ENCODE measurements at places on chromosomes 2 and 18.

GRCh38 chr18:57057890-57058289 lies 89.0 kb upstream of the BOD1L2 start:
- no peak for DNase-seq

DNA sequence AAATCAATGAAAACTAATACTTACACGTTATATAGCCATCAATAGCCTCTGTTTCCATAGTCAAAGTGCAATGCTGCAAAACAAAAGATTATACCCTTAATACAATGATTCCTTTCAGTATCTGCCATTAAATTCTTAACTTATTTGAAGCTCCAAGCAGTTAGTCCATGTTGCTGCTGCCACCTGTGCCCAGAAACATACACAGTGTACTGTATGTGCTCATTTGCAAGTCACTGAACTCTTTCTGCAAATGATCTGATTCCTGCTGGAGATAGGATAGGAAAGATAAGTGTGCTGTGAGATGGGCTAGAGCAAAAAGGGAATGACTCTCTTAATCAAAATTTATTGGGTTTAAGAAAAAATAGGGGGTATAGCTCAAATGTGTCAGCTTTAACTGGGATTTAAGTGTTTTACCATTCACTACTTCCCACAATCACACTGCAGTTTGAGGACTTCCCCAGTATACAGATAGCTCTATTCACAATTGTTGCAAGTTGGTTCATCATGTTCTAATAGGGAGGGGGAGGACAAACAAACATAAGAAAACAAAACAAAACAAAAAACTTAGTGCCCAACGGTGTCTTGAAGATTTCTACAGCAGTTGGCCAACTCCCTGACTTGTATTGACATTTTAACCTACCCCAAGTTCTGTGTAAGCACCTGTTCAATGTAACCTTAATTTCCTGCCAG lies 2.7 kb downstream of the IKZF2 start:
- no peak for DNase-seq

GRCh38 chr2:162369551-162369950 lies 25.6 kb downstream of the GCA start:
- DNase-seq: no peak

- DNase-seq: no peak
These were observed 621.2 kb upstream of the ACVR2A start for GRCh38 chr2:147223553-147224060.

DNA sequence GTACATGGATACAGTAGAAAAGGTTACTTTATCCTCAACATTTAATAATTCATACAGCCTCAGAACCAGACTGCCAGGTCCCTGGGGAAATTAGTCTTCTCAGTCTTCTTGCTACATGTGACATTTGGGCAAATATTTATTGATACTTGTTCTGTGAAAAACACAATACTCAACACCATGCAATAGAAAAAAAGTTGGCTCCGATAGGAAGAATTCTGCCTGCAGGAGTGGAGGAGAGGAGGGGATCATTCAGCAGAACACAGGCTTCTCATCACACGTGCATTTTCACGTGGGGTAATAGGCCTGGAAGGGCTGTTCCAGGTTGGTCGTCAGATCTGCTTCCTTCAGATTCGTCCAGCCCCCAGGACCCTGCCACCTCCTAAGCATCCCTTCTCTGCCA lies 58.4 kb upstream of the ACKR3 start:
- no peak for DNase-seq

- no peak for DNase-seq
These were observed 75.0 kb upstream of the HAAO start for GRCh38 chr2:42867093-42868065.

DNA sequence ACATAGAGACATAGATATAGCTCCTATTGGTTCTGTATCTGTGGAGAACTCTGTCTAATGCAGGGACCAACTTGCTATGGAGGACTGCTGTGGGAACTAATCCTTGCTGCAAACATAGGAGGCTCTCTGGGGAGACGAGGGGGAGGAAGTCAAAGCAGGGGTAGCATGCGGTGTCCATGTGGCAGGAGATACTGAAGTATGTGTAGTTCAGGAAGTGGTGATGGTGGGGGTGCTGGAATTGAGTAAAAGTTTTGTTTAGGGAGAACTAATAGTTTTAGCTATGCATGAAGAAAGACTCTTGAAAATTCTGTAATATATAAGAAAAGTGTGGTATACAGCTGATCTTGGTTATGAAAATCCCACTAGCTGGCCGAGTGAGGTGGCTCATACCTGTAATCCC lies 62.0 kb downstream of the ANKRD44 start:
- no peak for DNase-seq

DNA sequence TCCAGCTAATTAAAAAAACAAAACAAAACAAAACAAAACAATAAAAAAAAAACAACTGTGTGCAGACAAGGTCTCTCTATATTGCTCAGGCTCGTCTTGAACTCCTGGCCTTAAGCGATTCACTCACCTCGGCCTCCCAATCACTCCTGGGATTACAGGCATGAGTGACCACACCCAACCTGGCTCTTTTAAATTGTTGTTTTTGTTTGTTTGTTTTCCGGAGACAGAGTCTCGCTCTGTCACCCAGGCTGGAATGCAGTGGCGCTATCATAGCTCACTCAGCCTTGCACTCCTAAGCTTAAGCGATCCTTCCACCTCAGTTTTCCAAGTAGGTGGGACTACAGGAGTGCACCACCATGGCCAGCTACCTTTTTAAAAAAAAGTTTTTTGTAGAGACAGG lies 201.6 kb downstream of the EN1 start:
- DNase-seq: no peak

DNA sequence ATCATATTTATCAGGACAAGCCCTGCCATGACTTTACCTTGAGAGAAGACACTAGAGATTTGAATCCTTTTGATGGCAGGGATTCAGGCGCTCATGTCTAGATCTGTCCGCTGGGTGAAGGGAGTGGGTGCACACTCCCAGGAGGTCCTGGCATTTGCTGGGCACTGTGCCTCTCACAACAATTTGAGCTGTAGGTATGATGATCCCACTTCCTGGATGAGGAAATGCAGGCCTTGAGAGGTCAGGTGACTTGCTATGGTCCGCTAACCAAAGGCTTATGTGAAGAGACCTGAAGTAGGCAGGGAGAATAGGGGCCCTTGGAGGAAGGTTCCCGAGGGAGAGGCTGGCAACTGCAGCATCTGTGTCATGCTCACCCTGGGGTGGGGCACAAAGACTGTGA lies 206.1 kb downstream of the HAUS1 start:
- no peak for DNase-seq

DNA sequence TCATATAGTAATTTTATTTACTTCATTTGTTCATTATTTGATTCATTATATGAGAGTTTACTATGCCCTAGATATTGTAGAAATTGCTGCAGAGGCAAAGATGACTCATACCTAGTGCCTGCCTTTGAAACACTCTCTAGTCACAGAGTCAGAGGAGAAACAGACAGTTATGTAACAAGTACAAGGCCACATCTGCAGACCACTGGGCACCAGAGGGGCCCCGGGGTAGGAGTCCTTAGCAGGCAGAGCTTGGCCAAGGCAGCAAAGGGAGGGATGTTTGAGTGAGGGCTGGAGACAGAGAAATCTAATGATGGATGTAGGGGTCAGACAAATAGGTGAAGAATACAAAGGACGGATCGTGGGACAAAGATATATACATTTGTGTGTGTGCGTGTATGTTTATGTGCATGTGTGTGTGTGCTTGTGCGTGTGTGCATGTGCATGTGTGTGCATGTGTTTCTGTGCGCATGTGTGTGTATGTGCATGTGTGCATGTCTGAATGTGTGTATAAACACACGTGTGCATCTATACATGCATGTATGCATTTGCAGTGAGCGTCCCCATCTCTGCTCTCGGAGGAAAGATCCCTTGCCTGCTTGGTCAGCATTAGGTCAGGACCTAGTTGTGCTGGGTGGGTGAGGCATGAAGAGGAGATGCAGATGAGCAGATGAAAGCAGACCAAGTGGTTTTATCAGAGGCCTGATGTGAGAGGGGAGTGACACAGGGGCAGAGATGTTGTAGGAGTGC lies 170.6 kb upstream of the MYT1L start:
- no peak for DNase-seq

- no peak for DNase-seq
These were observed 48.7 kb upstream of the KIDINS220 start for GRCh38 chr2:8886202-8886518.

DNA sequence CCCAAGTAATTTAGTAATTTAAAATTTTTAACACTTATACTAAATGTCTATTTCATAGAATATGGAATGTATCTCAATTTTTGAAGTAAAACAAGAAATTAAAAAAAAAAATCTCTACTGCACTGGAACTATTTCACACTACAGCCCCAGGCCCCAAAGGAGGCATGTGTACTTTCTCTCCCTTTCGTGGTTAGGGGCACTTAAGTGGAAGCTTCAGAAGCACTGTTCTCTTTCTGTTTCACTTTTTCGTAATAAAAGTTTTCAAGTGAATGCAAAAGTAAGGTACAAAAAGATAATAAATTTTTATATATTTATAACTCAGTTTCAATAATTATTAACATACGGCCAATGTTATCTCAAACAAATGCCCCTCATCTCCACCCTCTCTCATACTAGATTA lies 123.8 kb upstream of the STON1 start:
- DNase-seq: no peak

GRCh38 chr2:30707304-30707903 lies 99.8 kb downstream of the CAPN13 start:
- DNase-seq: no peak

- DNase-seq: no peak
These were observed 262.1 kb downstream of the GALNT13 start for GRCh38 chr2:154133823-154134222.

DNA sequence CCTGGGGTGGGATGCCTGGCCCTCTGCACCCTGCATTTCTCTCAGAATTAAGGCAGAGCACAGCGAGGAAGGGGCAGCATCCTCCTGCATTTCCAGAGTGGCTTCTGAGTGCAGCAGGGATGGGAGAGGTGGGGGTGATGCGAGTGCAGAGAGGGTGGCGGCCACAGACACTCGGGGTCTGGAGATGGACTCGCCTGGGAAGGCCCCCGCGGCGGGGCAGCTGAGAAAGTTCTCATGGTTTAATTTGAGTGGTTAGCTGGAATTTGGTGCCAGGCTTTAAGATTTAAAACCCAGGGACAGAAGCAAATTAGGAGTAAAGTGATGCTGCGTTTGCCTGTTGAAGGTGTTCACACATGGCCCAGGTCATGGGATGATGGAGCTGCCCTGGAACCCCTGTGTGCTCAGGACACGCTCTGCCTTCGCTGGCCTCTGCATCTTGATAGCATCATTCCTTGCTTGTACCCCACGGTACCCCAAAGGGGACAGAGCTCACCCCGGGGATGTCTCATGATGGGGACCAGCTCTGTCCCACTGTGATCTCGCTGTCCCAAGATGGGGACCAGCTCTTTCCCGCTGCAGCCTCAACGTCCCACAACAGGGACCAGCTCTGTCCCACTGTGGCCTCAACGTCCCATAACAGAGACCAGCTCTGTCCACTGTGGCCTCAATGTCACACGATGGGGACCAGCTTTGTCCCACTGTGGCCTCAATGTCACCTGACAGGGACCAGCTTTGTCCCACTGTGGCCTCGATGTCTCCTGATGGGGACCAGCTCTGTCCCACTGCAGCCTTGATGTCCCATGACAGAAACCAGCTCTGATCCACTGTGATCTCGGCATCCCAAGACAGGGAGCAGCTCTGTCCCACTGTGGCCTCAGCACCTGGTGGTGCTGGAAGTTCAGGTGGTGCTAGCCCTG lies 27.5 kb downstream of the TMEM18 start:
- peak; percentile 6 for DNase-seq

DNA sequence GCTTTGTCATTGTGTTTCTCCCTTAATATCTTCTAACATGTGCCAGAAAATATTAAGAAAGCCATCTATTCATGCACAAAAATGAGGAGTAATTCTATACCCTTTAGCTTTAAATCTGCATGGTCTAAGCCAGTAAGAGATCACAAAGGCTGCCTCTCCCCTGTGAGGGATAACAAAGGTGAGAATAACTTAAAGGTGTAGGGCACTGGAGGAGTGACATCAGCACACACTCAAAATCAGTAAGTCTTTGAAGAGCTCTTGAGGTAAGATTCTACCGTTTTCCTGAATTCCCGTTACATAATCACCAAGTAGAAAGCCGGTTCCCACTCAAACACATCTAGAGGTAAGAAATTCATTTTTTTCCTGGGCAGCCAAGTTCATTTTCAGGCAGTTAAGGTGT lies 123.9 kb upstream of the SULT1C3 start:
- no peak for DNase-seq

- DNase-seq: no peak
These were observed 3.6 kb downstream of the DIS3L2 start for GRCh38 chr2:231965102-231965501.

DNA sequence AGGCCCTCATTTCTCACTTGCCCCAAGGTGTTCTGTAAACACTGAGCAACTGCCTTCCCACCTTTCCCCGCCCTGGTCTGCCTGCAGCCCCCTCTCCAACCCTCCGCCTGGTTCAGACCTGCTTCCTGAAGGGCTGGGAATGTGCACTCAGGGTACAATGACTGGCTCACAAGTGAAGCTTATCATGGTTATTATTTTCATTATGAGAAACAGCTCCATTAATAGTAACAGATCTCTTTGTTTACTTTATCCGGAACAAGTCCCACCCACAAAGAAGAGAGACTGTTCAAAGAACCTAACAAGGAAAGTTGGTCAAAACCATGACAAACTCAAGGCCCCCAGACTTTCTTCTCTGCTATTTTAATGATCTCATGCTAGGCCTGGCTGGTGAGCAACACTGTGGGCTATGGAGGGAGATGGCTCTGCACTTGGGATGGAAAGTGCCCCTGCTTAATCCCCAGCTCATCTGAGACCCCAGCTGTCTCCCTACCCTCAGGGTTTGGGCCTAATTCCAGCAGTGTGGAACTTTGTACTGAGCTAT lies 36.7 kb downstream of the ARHGAP25 start:
- DNase-seq: no peak

GRCh38 chr2:233458826-233459225 lies 104.5 kb downstream of the DGKD start:
- no peak for DNase-seq

- no peak for DNase-seq
These were observed 133.9 kb upstream of the GCFC2 start for GRCh38 chr2:75844651-75845050.

GRCh38 chr2:10972683-10973433 lies 61.1 kb downstream of the KCNF1 start:
- no peak for DNase-seq

DNA sequence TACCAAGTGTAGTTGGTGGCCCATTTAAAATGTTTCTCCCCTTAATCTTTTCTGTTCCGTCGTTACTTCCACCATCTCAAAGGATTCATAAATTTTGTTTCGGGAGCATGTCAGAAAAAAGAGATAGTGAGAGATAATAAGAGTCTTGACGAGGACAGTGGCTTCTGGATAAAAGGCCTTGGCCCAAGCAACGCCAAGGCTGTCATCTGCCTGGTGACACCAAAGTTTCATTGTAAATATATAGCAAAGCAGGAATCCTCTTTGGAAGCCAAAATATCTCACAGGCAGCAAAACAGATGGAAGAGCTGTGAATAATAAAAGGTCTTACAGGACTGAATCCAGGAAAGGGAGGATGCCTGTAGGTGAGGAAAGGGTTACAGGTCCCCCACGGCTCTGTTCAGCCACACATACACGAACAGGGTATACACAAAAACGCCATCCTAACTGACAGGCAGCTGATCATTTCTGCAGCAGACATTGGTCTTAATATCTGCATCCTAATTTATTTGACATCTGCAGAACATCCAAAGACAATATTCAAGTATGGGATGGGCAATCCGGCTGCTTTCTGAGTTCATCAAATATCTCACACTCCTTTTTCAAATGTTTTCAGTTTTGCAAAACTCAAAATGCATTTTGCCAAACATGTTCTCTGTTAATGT lies 382.8 kb downstream of the OSR1 start:
- DNase-seq: no peak
